ENCODE measurements at places on chromosomes 5 and 9. TPM values are rescaled to one million over a fixed set of nuclear protein-coding genes. Genes with fewer than 3 reads are reported as not detected.

- no peak for DNase-seq
Measured at GRCh38 chr9:94693485-94694204, 32.9 kb upstream of the AOPEP start.

GRCh38 chr5:134479839-134480238 lies 45.6 kb upstream of the JADE2 start:
- no peak for DNase-seq

GRCh38 chr9:112789891-112790774 lies 39.6 kb downstream of the SNX30 start:
- no peak for DNase-seq

DNA sequence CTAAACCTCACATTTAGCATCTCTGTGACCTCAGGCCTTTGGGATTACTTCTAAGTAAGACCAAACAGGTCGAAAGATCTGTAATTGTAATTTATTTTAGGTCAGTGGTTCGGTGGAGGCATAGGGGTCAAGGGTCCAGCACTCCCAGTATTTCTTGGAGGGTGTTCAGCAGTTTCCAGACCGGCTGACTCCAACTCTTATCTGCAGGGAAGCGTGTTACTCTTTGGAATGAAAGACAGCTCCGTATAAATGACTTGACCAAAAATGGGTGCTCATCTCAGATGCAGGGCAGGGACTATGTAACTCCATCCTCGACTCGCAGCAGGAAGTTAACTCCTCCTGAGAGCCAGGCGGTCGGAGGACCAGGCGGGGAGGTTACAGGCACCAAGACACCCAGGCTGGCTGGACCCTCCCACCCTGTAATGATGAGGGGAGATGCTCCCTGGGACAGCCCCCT lies 620 bp upstream of the VPS13A start:
- DNase-seq: no peak

DNA sequence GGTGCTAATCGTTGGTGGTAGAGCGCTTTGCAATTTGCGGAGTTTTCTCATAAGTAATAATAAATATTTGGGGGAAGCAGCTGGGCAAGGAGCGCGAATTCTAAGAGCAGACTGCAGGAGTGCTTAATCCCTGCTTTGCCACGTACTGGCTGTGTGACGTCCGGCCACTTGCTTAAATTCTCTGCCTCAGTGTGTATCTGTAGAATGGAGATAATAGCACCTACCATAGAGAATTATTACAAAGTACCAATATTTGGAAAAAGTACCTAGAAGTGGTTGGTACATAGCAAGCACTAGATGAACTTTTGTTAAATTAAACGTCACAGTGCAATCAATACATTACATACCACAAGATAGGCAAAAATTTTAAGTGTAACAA lies 598 bp upstream of the TMED7 start:
- no peak for DNase-seq

DNA sequence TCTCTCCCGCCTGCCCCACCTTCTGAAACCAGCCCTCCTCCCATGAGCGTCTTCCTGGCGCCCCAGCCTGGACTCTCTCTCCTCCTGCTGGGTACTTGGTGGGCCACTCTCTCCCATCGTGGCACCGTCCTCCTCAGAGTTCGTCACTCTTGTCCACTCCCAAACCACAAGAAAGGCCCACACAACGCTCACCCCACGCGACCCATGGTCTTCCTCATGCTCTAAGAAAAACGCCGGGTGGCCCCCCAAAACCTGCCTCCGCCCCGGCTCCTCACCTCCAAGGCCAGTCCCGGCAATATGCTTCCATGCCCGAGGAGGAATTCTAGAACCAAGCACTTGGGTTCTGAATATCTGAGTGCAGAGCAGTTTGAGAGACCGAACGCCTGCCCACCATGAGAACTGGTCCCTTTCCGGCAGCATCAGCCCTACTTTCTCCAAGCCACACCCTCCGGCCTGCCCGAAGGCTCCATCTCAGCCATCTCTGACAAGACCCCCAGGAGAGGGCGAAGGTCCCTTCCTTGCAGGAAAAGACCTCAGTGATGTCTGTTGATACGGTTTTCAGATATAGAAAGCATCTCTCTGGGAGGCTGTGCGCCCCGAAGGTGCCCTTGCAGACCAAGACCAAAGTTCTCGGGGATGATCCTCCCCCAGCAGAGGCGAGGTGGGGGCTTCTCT lies 15.0 kb downstream of the SLC6A3 start:
- DNase-seq: peak; percentile 52

- DNase-seq: no peak
Measured at GRCh38 chr5:66344544-66344943, 200.4 kb downstream of the SREK1 start.

DNA sequence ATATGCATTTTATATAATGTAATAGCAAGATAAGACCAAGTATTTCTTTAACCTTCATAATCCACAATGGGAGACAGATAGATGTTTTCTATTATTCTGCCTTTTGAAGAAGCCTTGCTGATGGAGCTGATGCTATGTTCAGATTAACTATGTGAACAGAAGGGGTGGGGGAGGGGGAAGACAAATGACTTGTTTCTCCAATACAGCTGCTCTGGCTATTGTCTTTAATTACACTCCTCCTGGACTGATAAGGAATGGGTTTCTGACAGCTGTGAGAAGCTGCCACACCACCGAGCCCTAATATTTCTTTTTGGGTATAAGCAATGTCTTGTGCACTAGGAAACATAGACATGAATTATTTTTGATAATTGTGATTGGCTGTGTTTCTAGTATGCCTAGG lies 62.0 kb downstream of the CAVIN4 start:
- DNase-seq: no peak

GRCh38 chr5:98334946-98335345 lies 438.5 kb upstream of the RGMB start:
- DNase-seq: no peak

- no peak for DNase-seq
Measured at GRCh38 chr9:128716581-128717254, 7.2 kb downstream of the ZDHHC12 start.

- DNase-seq: no peak
Measured at GRCh38 chr5:128498844-128499455, 39.1 kb downstream of the FBN2 start.

- DNase-seq: no peak
Measured at GRCh38 chr9:136865768-136866103, 372 bp downstream of the EDF1 start.

DNA sequence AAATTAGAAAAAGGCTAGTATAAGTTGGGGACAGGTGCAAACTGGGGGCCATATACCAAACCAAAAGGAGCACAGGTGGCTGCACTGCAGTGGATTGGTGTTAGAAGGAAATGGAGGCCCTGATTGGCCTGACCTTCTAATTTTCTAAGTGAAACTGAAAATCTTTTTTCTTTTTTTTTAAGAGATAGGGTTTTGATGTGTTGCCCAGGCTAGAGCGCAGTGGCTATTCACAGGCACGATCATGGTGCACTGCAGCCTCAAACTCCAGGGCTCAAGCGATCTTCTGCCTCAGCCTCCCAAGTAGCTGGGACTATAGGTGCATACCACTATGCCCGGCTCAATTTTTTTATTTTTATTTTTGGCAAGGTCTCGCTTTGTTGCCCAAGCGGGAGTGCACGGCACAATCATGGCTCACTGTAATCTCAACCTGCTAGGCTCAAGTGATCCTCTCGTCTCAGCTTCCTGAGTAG lies 9.8 kb upstream of the CCDC69 start:
- no peak for DNase-seq

The PDGFRB gene
- total RNA-seq: 0.47 TPM

The TPPP gene
- total RNA-seq: 0.16 TPM

The PGGT1B gene
- total RNA-seq: 42.6 TPM

The STPG3 gene
- total RNA-seq: not detected

The NKD2 gene
- not detected for total RNA-seq

The GMCL2 gene
- 0.14 TPM for total RNA-seq

The TSLP gene
- 0.23 TPM for total RNA-seq

All from naive thymus-derived CD8-positive, alpha-beta T cell (primary cell).